ENCODE measurements at places on chromosomes 2 and 18. TPM values are rescaled to one million over a fixed set of nuclear protein-coding genes. Genes with fewer than 3 reads are reported as not detected.
A peak's percentile ranks its signal among the peaks of the same experiment; 100 is the strongest.

DNA sequence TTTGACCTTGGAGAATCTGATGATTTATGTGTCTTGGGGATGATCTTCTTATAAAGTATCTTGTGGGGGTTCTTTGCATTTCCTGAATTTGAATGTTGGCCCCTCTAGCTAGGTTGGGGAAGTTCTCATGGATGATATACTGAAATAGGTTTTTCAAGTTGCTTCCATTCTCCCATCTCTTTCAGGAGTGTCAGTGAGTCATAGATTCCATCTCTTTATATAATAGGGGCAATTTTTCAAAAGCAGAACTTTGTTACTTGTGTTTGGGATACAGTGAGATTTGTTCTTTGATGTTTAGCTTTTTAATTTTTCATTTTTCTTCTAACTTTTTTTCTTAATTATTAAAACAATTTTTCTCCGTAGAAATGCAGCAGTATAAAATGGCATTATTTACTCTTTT is 19.4 kb downstream of the TMEM87B start:
- no peak for DNase-seq

GRCh38 chr2:120220756-120221155 is 2.4 kb downstream of the TMEM185B start:
- DNase-seq = no peak

DNA sequence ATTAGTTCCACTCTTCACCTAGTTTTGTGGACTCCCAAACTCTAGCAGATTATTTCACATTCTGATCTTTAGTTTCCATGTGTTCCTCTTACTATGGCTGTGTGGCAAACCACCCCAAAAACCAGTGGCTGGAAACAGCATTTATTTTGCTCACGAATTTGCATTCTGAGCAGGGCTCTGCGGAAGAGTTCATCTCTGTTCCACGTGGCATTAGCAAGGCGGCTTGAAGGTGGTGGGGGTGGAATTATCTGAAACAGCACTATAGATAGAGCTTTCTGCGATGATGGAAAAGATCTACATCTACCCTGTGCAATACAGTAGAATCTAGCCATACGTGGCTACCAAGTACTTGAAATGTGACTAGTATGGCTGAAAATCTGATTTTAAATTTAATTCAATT is 5.9 kb downstream of the TWSG1 start:
- no peak for DNase-seq

DNA sequence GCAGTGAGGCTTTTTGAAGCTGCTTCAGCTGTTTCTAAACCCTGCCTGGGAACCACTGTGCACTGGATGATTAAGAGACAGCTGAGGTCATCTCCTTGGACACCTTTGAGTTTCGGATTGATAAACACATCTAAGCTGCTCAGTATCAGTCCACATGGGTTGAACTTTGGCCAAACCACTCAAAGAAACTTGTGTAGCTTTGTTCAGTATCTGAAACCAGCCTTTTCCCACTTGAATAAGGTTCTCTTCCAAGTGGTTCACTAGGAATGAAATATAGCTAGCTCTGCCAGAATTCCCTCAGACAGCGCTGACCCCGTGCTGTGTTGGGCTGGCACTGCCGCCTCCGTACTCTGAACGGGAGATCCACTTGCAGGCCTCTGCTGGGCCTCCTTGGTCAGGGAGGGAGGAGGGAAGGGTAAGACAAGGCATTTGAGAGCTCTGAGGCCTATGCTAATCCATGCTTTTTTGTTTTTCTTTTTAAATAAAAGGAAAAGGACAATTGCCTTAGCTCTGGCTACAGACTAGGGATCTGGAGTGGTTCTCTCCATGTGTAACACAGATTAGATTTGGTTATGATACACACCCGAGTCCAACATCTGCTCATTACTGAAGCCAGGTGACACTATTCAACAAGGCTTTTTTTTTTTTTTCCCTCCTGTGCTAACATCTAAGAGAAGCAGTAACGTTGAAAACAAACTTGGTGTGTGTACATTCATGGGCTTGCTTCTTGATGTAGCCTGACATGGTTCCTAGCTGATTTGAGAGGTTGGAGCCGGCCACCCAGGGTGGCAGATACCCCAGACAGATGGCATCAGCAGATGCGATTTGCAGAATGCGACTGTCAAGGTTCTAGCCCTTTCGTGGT is 67.7 kb downstream of the NCK2 start:
- peak; percentile 84 for DNase-seq

Gene BMP10
- polyA plus RNA-seq = not detected

Gene FOSL2
- polyA plus RNA-seq = 13.7 TPM

Gene AKAIN1
- not detected for polyA plus RNA-seq

Gene SERPINB13
- not detected for polyA plus RNA-seq

Measured in brain (organoid and tissue), 16 donors.